ENCODE measurements at places on chromosomes 11 and 22. TPM values are rescaled to one million over a fixed set of nuclear protein-coding genes. Genes with fewer than 3 reads are reported as not detected.
A peak's percentile ranks its signal among the peaks of the same experiment; 100 is the strongest.

DNA sequence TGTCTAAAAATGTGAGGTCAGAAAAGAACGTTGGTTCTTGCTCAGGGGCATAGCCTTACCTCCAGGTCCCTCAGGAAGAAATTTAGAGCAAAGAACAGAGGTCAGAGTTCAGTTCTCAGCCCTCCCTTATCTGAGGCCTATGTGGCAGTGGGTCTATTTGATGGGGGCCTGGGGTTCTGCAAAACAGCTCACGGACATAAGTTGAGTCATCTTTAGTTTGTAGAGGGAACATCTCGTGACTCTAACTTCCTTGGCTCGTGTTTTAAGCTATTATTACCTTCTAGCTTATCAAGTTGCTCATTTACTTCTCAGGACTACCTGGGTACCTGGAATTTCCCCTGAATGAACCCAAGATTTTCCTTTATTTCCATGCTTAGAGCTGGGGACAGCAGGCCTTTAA, 91.3 kb upstream of the AMOTL1 start:
- no peak for DNase-seq

GRCh38 chr11:18669711-18670110, 28.9 kb upstream of the TMEM86A start:
- DNase-seq, result no peak

DNA sequence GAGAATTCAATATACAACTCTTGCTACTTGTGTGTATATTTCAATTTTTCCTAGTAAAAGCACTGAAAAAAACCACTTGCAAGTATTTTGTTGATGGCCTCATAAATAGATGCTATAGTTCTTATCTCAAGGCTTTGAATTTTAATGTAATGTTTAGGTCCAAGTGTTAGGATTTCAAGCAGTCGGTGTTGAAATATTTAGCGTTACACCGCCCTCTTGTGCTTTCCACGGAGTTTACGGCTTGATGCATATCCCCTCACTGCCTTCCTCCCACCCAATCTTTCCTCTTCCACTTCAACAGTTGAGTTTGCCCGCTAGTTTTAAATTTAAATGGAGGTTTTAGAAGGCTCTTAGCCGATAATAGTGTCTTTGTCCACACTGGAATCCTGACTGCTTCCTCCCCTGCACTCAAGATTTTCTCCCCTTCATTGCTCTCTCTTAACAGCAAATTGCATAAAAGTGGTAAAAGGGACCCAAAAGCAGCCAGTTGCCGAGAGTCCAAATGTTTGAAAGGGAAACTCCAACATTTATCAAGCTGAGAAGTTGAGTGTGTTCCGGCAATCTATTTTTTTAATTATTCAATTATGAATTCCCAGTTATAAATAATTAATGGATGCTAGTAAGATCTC, 25.9 kb upstream of the HTATIP2 start:
- DNase-seq, result no peak

DNA sequence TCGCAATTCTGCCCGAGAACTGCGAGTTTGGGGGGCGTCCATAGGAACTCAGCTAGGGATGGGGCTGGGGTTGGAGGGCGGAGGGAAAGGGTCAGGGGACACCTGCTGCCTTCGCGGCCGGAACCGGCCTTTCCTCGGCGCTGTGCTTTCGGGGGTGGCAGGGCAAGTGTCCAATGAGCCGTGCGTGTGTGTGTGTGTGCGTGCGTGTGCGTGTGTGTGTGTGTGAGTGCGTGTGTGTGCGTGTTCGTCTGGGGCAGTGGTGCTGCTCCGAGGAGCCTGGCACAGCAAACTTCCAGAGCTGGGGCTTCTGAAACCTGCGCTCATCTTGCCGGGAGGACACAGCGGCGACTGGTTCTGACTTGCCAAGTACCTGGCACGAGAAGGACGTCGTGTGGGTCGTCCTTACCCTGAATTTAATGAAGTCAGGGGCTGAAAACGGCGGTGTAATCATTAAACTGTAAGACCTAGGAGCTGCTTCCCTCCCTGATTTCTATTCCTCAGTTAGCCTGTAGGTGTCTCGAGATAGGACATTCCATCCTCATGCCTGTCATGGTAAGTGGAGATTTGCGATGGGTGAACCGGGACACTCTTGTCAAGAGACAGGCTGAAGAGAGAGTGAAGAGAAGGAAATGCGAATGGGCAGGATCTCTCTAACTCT, 27.0 kb upstream of the AMOTL1 start:
- peak; percentile 60 for DNase-seq

- DNase-seq, result no peak
Measured at GRCh38 chr11:67558084-67558772, 25.4 kb upstream of the GSTP1 start.

GRCh38 chr11:92527467-92527866, 302.8 kb downstream of the FAT3 start:
- DNase-seq, result no peak

The PTGDR2 gene
- polyA plus RNA-seq, result 0.19 TPM

GRCh38 chr11:108727665-108728064, 62.8 kb downstream of the DDX10 start:
- no peak for DNase-seq

- DNase-seq, result no peak
Measured at GRCh38 chr11:62484352-62484751, 62.3 kb downstream of the AHNAK start.

The APOA4 gene
- not detected for polyA plus RNA-seq

The SAA4 gene
- polyA plus RNA-seq, result 0.37 TPM

- no peak for DNase-seq
Measured at GRCh38 chr11:66124564-66124963, 54.5 kb downstream of the PACS1 start.

The MUC5B gene
- polyA plus RNA-seq, result 0.04 TPM

DNA sequence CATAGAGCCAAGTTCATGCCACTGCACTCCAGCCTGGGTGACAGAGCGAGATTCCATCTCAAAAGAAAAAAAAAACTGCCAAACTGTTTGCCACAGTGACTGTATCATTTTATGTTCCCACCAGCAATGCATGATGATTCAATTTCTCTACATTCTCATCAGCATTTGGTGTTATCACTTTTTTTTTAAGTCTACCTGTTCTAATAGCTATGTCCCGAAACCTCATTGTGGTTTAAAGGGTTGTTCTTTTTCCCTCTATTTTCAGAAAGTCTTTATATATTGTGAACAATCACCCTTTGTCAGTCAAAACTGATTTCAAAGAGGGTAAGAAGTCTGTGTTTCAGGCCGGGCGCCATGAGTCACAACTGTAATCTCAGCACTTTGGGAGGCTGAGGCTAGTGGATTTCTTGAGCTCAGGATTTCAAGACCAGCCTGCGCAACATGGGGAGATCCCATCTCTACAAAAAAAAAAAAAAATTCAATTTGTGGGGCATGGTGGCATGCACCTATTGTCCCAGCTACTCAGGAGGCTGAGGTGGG, 14.8 kb upstream of the FAM168A start:
- DNase-seq, result no peak

DNA sequence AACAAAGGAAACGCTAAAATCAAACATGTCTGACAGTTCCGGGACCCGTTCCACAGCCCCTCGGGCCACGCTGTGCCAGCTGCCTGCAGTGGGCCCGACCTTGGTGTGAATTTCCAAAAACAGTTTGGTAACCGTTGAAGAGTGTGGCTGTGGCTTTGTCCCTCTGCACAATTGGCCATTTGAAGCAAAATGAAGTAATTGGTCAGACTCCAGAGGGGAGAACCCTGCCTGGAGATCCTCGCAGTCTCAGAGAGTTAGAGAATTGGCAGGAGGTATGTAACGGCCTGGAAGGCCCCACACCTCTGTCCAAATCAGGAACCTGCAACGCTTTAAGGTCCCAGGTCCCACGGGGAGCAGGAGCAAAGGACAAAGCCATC, 26.3 kb downstream of the TRMU start:
- DNase-seq, result no peak

The ROBO3 gene
- 21.0 TPM for polyA plus RNA-seq

DNA sequence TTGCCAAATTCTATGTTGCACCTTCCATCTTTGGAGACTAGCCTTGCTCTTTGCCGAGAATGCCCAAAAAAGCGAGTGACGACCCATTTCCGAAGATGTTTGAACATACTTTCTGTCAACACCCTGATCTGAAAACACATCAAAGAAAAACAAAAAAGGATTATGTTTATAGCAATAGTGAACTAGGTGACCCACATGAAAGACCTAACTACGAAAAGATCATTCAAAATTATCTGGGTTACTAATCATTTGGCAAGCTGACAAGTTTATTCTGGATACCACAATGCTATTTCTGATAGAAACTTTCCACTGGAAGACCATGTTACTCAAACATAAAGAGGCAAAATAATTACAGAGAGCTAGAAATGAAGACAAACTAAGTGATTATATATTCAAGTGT, 27.0 kb downstream of the KCNJ1 start:
- no peak for DNase-seq

DNA sequence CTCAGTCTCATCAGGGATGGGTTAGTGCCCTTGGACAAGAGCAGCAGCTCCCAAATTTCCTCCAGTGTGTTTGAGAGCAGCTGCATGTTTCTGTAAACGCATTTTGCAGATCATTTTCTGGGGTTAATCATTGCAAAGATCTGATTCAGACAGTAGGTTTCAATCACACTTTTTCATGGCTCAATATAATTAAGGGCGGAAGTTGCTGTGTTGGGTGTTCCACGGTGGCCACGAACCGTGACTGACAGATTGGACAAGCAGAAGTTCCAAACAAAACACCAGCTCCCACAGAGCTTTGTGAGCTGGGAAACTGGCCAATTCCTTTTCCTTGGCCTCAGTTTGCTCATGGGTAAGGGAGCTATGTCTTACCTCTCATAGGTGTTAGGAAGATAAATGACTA, 8.4 kb upstream of the RASSF10 start:
- no peak for DNase-seq

The NXPE2 gene
- polyA plus RNA-seq, result 0.16 TPM

DNA sequence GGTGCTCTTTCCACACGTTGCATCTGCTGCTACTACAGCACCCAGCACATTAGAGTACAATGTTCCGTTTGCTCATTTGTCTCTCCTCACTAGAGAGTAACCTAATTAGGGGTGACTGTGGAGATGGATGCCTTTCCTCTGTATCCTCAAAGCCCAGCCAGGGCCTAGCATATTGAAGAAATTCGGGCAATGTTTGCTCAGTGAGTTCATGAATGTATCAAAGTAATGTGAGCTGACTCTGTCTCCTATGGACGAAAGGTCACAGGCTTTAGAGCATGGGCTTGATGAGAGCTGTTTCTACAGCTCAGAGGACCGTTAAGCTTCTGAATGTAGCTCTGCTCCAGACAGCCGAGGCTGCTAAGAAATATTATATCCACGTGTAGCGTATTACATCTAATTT, 67.5 kb downstream of the C11orf58 start:
- peak; percentile 37 for DNase-seq

GRCh38 chr11:92057849-92058442, 166.7 kb upstream of the FAT3 start:
- no peak for DNase-seq

GRCh38 chr22:36405671-36406538, 18.1 kb upstream of the MYH9 start:
- no peak for DNase-seq

The IFITM10 gene
- 0.11 TPM for polyA plus RNA-seq

DNA sequence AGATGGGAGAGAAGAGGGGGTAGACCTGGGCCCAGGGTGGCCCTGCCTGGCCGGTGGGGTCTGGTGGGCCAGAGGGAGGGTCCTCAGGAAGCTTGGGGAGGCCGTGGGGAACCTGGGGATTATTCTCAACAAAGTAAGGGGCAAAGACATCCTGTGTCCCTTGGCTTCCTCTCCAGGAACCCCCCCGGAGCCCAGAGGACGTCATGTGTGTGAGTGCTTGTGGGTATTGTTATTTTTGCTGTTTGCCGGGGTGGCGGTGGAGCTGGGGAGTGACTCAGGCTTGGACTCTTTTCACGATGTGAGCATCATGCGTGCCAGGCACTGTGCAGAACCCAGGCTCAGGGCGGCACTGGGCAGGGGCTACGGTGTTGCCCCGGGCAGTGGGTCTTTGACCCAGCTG, 982 bp upstream of the SHANK3 start:
- DNase-seq, result no peak

DNA sequence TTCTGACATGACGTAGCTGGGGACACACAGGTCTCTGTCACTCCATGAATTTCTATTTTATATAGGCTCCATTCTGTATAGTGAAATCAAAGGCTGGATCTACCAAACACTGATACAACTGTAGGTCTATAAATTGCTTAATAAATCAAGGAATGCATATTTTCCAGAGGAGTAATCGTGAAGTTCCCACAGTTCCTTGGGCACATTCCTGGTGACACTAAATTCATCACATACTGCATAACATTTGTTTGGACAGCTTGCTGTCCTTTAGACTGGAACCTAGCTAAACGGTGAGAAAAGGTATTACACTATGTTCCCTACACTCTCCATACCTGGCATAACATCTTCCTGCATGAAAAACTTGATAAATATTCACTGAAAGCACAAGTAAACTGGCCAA, 41.6 kb upstream of the UCP3 start:
- DNase-seq, result no peak

DNA sequence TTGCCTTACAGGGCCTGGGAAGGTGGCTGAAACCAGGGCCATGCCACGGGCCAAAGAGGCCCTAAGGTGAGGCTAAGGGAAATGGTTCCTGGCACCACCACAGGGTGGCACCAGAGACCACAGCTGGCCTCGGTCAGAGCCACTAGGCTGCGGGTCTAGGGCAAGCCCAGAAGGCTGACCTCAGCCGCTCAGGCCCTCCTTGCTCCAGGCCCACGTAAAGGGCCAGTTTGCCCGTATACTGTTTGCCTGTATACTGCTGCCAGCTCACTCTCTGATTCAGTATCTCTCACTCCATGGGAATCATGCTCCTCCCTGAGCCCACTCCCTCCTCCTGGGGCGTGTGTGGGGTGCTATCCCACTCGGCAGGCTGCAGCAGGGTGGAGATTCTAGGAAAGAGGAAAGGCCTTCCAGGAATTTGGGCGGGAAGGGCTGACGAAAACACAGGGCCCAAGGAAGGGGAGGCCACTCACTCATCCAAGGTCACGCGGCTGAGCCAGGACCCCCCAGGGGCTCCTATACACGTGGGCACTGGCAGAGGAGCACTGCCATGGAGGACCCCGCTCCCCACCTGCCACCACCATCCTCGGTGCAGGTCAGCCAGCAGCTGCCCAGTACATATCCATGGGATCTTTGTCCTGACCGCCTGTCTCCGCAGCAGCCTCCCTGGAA, 62.4 kb downstream of the NECTIN1 start:
- DNase-seq, result no peak

The ESAM gene
- polyA plus RNA-seq, result 61.9 TPM

The KREMEN1 gene
- 23.5 TPM for polyA plus RNA-seq

GRCh38 chr11:65869643-65870306, 2.8 kb downstream of the EFEMP2 start:
- no peak for DNase-seq

The RASGRP2 gene
- 5.2 TPM for polyA plus RNA-seq

The SPTY2D1 gene
- polyA plus RNA-seq, result 29.7 TPM

The OR5A1 gene
- polyA plus RNA-seq, result 0.05 TPM

DNA sequence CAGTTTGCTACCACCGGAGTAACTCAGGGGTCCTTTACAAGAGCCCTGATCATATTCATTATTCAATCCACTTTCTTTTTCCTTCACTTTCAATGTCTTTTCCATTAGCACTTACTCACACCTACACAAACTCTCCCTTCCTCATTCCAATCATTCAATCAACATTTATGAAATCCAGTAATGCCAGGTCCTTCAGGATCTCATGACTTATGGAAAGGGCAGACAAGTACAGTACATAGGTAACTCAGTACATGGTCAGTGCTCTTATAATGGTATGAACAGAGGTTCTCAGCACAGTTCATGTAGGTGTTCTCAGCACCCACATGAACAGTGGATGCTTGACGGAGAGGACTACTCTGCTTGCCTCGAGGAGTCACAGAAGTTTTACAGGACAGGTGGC, 106.6 kb downstream of the USP35 start:
- DNase-seq, result no peak
